ENCODE measurements at places on chromosomes 13 and 19.

DNA sequence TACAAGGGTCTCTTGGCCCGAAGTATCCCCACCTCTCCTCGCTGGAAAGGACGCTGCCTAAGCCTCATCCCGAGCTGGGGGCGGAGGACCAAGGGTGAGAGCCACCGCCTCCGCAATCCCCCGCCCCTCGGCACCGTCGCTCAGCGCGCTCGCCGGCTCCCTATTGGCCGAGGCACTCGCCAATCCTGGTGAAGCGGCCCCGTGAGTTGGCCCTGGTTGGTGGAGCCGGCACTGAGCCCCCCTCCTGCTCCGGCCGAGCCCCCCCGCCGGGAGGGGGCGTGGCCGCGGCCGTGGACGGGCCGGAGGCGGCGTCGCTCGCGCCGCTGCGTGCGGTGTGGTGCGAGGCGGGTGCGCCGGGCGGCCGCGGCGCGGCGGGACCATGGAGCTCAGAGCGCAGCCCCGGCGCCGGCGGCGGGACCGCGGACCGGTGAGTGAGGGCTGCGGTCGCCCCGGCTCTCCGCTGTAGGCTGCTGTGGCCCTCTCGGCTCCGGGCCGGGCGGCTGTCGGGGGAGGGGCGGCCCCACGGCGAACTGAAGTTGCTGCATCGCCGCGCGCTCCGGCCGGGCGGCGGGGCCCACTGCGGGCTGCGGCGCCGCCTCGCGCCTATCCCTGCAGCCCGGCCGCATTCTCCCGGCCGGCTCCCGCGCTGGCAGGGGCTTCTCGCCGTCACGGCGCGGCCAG is at the start of gene WASF3:
TSS of gene WASF3 (plus strand) at position 291 of the 681 bp plus-strand sequence. CDS start 84,588 bp downstream, outside the sequence.
- peak; percentile 74 for DNase-seq

DNA sequence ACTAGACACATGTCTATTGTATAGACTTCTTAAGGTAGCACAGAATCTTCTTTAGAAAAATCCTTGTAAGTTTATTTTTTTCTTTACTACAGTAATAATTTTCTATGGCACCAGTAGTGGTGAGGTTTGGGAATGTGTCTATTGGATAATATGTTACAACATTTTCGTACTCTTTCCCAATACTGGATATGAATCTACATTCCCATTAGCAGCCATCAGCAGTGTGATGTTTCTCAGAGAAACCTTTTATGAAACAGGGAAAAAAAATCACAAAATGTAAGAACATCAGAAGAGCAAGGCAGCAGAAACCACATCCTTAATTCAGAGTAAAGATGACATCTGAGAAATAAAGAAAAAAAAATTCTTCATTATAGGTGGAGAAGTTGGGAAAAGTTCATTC is 83.3 kb downstream of the POSTN start:
- DNase-seq: no peak

DNA sequence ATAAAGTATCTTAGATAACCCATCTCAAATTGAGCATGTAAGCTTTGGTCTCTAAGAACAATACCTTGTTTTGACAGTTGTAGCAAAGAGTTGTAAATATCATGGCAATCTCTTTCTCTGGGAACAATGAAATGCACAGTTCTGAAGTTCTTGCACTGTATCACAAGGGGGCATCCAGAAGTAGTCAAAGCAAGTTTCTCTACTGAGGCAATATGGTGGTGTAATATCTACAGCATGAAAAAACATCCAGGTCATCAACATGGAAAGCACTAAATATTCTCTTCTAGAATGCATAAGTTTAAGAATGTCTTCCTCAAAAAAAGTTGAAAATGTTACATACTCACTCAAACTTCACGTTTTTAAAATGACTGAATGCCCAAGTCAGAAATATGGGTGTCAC is 19.6 kb downstream of the MTMR6 start:
- DNase-seq: no peak

GRCh38 chr13:94947965-94948371 is 235.6 kb upstream of the SOX21 start:
- DNase-seq: no peak

DNA sequence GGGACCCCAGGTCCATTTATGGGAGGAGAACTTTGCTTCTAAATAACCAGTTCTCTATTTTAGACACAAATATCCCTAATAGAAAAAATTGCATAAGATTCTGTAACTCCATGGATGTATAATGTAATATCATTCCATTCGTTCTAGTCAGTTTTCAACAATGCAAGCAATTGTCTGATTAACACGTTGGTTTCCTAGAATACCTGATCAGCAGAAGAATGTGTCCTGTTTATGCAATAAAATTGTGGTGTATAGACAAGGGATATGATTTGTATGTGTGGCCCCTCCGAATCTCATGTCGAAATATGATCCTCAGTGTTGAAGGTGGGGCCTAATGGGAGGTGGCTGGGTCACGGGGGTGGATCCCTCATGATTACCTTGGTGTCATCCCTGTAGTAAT is 62.1 kb downstream of the RUBCNL start:
- no peak for DNase-seq

DNA sequence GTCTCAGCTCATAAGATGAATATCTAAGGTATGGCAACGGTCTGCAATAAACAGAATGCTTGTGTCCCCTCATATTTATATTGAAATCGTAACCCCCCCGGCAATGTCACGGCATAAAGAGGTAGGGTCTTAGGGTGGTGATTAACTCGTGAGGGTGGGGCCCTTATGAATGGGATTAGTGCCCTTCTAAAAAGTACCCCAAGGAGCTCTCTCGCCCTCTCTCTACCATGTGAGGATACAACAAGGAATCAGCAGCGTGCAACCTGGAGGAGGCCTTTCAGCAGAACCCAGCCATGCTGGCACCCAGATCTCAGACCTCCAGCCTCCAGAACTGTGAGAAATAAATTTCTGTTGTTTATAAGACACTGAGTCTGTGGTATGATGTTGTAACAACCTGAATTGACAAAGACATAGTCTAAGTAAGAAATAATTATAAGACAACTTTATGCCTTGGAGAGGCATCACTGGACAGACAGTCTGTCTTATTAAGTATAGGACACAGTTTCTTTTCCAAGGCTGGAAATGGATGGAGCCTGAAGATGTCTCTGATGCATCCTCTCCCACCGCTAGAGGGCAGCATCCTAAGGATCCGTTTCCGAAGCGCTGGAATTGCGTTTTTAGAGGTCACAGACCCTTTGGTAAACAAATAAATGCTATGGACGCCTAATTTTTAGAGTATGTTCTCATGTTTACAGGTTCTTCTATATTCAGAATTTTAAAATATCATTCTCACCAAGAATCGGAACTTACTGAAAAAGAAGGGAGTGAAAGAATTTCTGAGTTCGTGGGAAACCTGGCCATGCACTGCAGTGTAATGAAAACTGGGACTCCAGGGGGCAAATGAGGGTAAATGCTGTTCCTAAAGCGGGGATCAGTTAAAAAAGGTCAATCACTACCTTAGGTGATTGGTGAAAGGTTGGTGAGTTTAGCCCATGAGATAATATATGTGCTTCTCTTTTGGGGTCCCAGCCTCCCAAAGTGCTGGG is 13.3 kb upstream of the LEUTX start:
- DNase-seq: peak; percentile 49

- DNase-seq: no peak
These were observed 516.2 kb upstream of the ATXN8OS start for GRCh38 chr13:69591437-69591836.

- no peak for DNase-seq
These were observed 7.8 kb downstream of the EBPL start for GRCh38 chr13:49683489-49683888.

DNA sequence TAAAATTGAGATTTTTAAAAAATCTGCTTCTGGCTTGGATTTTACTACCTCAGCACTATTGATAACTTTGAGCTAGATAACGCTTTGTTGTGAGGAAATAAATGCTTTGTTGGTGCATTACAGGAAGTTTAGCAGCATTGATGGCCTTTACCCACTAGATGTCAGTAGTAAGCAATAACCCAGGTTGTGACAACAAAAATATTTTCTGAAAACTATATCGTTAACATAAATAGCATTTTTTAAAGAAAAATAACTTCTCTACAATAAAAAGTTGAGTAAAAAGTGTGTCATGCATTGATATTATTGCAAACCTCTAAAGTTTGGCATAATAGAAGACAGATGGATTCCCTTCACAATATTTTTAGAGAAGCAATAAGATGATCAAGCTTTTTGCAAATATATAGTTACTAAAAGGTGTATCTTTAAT is 1246.5 kb downstream of the UQCRFS1 start:
- no peak for DNase-seq

- DNase-seq: no peak
These were observed 7.7 kb downstream of the ATP4B start for GRCh38 chr13:113650275-113650674.

DNA sequence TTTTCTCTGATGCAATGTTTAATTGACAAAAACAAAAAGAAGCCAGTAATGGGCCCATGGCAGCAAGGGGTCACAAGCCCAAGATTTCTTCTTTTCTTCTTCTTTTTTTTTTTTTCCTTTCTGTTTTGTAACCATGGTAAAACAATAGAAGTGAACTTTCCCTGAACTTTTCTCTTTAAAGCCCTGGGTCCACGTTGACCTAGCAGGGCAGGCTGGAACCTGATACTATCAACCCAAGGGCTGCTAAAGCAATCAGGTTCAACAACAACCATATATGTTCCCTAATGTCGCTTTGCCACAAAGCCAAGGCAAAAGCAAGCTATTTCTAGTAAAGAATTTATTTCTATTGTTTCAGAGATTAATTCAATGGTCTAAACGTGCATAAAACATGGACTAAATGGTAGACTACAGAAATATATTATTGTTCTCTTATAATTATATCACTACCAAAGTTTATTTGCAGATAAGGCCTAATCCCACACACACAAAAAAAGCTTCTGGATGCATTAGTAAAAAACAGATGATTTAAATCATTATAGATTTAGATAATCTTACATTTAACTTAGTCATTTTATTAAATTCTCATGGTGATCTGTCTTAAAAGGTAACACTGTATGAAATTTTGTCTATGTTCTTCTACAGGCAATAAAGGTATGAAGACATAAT is 153.9 kb downstream of the DACH1 start:
- peak; percentile 85 for DNase-seq

DNA sequence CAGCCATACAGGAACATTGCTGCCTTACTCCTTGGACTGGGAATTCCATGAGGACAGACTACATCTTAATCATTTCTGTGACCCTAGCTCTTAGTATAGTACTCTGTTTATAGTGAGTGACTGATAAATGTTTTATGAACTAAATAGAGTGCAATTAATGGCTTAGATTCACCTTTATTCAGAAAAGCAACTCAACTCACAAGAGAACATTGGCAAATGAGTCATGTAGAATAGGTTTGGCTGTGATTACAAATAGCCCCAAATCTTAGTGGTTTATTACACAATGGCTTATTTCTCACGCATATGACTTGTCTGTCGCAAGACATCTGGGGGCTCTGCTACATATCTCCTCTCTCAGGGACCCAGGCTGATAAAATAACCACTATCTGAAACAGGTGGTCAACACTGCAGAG is 121.6 kb upstream of the KL start:
- DNase-seq: no peak

DNA sequence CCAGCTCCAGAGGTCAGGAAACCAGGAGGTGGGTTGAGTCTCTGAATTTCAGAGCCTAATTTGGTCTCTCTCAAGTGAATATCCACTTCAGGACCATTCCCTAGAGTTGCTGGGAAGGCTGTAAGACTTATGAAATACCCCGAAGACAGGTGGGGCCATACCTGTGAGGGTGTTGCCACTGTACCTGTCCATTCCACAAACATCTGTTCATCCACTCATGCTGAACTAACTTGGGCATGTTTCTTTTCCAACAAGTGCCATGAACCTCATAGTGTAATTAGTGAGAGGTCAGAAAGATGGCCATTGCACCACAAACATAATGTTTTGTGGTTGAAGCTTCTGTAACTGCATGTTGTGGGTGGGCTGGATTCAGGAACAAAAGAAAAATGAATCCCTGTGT is 7.8 kb downstream of the ILF3 start:
- no peak for DNase-seq

GRCh38 chr13:102817907-102818306 is 19.0 kb downstream of the BIVM start:
- DNase-seq: no peak

- peak; percentile 68 for DNase-seq
These were observed 1.4 kb downstream of the RNF126 start for GRCh38 chr19:661427-662196.

DNA sequence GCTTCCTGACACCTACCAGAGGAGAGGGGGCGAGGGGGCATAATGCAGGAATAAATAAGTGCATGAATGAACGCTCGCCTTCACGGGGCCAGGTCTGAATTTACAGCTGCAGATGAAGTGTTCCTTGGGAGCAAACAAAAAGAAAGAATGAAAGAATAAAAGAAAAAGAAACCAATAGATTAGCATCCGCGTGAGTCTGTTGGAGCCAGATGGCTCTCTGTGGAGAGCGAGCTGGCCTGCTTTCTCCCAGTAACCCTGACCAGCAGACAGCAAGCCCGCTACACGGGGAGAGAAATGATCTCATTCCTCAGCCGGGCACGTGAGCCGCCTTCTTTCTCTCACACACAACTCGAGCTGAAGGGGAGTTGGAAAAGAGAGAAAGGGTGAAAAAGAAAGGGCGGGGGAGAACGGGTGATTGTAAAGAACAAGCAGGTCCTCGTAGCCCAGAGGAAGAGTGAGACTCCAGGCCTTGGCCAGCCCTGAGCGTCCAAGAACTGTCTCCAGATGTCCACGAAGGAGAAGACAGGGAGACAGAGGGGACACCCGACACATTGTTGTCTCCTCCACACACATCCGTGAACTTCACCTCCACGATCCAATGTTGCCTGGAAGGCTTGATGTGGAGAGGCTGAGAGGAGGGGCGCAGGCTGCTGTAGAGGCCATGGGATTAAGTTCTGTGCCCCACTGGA is 81.4 kb downstream of the RNASEH2B start:
- DNase-seq: no peak

GRCh38 chr13:66314911-66315310 is 915.2 kb downstream of the PCDH9 start:
- DNase-seq: no peak

- no peak for DNase-seq
These were observed 271.1 kb upstream of the MAB21L1 start for GRCh38 chr13:35747594-35747993.

DNA sequence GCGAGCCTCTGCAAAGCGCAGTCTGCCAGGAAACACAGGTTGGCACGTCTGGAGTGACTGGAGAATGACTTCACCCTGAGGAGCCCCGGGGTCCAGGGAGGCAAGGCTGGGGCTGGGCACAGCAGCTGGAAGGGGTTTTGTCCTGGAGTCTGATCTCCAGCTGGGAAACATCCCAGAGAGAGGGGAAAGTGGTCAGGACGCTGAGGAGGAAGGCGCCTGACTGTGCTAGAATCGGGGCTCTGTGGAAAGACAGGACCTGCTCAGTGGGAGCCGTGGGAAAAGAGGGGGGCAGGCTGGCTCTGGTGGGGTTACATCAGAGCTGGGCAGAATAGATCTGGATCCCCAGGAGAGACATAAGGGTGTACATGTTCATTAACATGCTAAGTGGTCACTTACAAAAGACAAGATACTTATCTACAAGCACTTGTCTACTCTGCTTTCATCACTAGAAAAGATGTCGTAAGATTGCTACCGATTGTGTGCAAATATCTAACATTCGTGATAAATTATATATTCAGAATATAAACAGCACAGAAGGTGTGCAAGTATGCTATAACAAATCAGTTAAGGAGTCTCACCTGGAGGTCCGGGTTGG is 106.6 kb downstream of the COL4A1 start:
- no peak for DNase-seq
